ENCODE measurements at places on chromosomes 4 and X.

DNA sequence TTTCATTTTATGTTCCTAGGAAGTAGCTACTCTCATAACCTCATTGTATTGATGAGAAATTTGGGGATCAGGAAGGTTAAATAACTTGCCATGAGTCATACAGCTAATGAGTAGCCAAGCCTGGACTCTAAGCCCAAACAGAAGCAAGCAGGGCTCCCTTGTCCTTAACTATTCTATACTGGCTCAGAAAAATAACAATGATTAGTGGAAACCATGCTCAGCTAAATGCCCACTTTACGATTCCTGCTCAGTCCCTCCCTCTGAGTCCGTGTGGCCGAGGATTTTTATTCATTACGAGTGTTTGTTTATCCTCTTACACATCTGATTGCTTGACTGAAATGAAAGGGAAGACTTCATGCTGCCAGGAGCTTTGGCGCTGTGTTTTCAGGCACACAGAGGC lies 100.9 kb downstream of the SLC34A2 start:
- no peak for DNase-seq

DNA sequence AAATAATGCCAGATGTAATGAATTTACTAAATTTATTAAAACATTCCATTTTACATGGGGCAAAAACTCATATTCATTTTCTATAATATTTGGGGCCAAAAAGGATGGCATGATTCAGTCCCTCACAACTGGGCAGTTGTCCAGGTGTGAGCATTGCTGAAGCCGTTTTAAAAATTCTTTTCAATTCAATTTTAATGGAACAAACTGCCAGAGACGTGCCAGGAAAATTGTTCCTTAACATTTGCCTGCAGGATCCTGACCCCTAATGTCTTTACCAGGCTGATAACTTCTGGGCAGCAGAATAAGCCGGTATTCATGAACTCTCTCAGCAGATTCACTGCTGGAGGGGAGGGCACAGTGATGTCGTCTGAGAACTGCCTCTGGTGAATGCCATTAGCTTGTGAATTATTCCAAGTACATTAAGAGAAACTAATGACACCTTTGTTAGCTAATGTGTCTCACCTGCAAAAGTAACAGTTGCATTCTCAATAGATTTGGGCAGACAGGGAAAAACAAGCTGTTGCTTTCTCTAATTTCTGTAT lies 1445.1 kb upstream of the TENM3 start:
- DNase-seq: no peak

DNA sequence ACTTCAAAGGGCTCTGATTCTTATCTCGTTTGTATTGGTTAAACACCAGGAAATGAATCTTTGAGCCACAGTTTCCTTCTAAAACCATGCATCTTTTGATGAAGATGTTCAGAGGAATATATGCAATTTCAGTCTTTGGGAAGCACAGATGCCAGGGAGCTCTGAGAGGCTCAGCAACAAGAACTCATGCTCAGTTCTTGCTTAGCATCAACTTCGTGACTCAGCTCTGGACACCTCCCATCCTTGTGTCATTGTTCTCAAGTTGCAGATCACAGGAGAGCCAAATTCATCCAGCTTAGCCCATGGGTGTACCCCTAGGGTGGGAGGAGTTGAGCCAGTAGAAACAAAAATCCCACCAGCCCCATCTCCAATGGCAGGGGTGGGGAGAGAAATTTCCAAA lies 219.6 kb upstream of the MAOA start:
- DNase-seq: peak; percentile 1

GRCh38 chrX:74160358-74160757 lies 143.6 kb upstream of the ZCCHC13 start:
- no peak for DNase-seq

- DNase-seq: peak; percentile 14
These were observed 490.9 kb upstream of the INTU start for GRCh38 chr4:127141856-127142255.

DNA sequence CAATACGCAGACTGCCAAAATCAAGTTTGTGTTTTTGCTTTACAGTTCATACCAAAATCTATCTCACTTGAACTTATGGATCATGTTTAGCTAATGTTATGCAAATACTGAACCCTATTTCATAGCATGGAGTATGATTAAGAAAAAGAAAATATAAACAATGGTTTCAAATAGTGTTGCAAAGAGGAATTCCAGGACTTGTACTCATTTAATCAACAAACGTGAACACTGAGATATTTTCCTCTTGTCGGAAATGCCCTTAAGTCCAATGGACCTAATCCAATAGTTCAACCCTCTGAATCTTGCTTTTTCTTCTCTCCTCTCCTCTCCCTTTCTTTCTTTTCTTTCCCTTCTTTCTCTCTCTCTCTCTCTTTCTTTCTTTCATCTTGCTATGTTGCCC lies 30.8 kb downstream of the RASL11B start:
- DNase-seq: no peak

DNA sequence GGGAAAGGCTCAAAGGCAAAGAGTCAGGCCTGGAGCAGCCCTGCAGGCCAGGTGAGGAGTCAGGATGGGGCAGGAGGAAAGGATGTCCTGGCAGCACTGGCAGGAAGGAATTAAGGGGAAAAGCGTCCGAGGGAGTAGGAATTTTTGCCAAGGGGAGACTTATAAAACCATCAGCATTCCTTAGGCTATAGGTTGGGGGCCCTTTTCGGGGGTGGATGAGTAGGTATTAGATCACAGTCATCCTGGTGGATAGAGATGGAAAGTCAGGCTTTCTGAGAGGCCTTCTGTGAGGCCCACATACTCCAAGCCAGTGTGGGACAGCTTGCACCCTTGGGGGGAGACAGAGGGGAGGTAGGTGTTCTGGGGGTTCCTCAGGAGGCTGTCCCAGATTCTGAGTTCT lies 12.3 kb downstream of the STARD8 start:
- DNase-seq: no peak

GRCh38 chr4:113502906-113503305 lies 258.6 kb downstream of the CAMK2D start:
- DNase-seq: no peak

DNA sequence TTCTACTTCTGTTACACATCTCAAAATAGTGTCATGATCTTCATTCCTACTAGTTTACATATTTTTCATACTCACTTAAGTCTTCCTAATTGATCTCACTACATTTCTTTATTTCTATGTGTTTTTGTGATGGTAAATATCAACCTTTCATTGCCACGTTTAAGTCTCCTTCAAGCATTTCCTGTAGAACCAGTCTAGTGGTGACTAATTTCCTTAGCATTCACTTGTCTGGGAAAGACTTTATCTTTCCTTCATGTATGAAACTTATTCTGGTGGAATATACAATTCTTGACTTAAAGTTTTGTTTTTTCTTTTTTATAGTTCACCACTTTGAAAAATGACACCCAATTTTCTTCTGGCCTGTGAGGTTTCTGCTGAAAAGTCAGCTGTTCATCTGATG lies 181.4 kb upstream of the NEIL3 start:
- DNase-seq: peak; percentile 90

- peak; percentile 27 for DNase-seq
These were observed 367.8 kb upstream of the RASGEF1B start for GRCh38 chr4:81839347-81840042.

DNA sequence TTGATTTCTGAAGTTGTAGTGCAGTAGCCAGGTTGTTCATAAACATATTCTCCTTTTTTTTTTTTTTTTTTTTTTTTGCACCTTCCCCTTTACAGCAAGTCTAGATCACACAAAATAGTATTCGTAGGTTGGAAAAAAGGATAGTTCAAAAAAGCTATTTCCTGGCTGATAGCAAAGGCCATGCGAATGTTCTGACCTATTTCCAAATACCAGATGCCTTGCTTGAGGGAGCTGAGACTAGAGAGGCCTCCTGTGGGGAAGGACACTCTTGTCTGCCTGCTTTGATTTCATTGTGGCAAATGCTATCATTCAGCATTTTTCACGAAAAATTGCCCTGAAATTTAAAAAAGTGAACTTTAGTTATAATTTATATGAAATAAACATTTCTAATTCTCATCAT lies 111.4 kb downstream of the MAD2L1 start:
- DNase-seq: no peak

DNA sequence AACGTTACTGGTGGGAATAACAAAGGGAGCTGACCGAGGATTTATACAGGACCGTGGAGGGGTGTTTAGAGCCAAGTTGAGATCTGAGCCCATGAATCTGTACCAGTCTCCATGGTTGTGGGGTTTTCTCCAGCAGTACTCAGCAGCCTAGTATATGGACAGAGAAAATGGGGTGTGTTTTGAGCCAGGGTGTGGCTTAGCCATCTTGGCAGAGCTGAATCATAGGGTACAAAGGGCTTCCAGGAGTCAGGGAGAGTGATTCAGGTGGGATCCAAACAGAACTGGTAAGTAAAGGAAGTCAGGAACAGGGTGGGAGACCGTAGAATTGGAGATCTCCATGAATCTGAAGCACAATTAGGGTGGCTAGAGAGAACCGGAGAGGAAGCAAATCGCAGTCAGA lies 7.4 kb upstream of the HPRT1 start:
- peak; percentile 29 for DNase-seq

- DNase-seq: no peak
These were observed 14.7 kb downstream of the RHOH start for GRCh38 chr4:40211224-40212185.

DNA sequence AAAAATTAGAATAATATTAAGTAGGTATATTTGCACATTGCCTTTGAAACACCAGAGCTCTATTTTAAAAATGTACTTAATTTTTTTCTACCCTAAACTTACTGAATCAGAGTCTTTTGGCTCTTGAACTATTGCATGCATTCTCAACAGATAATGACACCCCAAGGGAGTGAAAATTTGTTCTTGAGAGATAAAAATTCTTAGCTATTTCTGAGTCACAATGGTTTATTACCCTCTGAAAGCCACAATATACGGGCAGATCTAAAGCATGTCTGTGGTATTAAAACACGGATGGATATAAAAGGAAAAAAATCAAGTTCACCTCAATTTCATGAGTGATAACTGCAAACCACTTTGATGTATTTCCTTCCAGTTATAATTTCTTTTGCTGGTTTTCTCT lies 636.3 kb upstream of the FTHL17 start:
- no peak for DNase-seq

GRCh38 chrX:63809173-63809572 lies 24.2 kb upstream of the ARHGEF9 start:
- DNase-seq: no peak

DNA sequence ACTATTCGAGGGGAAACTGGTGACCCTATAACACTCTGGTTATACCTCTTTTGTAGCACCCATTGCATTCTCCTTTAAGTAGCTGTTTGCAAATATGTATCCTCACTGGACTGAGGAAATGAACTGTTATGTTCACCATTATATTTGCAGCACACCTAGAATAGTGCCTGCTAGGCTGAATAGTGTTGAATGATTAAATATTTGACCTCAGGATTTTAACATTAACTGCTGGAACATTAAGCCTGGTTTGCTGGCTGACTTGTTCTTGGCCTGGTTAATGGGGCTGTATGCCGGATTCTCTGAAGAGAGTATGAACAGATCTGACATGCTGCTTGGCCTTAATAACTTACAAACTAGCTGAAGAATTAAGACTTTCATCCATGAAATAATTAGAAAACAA lies 80.1 kb downstream of the RS1 start:
- no peak for DNase-seq

DNA sequence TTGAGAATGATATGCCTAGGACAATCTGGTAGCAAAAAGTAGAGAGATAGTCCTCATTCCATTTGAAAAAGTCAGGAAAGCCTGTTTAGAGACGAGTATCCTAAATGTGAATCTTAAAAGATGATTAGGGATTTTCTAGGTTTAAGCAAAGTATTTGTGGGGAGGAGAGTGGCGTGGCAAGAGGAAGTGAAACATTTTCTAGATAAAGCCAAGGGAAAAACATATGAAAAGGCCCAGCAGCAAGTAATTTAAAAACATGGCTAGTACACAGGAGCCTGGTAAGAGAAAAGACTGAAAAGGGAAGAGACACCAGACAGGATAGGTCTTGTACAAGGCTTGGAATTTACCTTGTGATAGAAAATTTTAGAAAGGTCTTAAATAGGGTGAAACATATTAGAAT lies 45.9 kb downstream of the CORIN start:
- DNase-seq: no peak

DNA sequence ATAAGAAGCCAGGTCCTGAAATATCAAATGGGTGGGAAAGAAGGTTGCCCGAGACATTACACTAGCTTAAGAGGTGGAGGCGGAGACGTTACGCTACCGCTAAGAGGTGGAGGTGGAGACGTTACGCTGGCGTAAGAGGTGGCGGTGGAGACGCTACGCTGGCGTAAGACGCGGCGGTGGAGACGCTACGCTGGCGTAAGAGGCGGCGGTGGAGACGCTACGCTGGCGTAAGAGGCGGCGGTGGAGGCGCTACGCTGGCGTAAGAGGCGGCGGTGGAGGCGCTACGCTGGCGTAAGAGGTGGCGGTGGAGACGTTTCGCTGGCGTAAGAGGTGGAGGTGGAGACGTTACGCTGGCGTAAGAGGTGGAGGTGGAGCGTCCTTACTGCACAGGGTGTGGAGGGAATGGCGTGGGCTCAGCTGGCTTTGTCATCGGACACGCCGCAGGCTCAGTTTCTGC lies 12.8 kb downstream of the CYP4V2 start:
- peak; percentile 71 for DNase-seq

DNA sequence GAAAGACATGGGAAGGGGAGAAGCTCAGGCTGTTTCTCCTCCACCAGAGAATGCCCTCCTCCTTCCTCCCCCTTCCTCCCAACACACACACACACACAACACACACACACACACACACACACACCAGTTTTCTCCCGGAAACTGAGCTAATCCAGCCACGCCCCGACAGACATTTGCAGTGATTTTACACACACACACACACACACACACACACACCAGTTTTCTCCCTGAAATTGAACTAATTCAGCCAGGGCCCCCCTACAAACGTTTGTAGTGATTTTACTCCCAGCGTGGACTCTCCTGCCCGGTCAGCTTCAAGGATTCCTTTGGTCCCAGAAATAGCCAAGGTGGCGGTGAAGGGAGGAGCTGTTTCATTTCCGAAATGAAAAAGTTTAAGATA lies 32.9 kb upstream of the STX18 start:
- peak; percentile 40 for DNase-seq

DNA sequence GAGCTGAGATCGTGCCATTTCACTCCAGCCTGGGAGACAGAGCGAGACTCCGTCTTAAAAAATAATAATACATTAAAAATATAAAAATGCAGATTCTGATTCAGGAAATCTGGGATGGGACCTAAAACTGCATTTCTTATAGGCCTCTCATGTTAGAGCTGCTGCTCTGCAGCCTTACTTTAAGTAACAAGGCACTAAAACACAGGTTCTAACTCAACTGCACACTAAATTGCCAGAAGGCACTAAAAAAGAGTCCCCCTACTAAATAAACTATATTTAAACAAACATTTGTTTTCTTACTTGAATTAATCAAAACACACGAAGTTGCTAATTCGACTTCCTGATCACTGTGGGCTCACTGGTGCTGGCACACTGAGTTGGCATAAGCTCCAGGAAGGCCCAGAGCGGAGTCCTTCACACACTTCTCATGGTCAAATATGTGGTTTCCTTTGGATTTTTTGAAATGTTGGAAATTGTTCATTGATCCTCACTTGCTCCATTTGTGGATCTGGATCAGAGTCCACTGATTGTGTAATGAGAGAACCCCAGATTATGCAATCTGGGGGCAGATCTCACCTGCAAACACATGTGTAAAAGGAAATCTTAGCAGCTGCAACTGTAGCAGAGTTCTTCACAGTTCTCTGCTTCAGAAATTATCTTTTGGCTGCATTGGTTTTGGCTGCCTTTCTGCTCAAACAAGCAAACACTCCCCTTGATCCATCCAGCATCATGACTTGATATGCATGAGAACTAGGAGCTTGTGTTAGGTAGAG lies 59.3 kb downstream of the AFF1 start:
- DNase-seq: no peak

GRCh38 chrX:11111947-11112346 lies 815 bp downstream of the HCCS start:
- DNase-seq: no peak

GRCh38 chr4:40992472-40993295 lies 221.7 kb downstream of the APBB2 start:
- peak; percentile 92 for DNase-seq
